ENCODE measurements at places on chromosomes 3 and 15. TPM values are rescaled to one million over a fixed set of nuclear protein-coding genes. Genes with fewer than 3 reads are reported as not detected.

Gene TRH
- polyA plus RNA-seq = not detected

Gene SEMA5B
- 3.2 TPM for polyA plus RNA-seq

Gene DNAJC19
- 140 TPM for polyA plus RNA-seq

Gene GRAMD1C
- 1.3 TPM for polyA plus RNA-seq

Gene NRG4
- polyA plus RNA-seq = not detected

Gene C3orf85
- not detected for polyA plus RNA-seq

Gene IGF2BP2
- polyA plus RNA-seq = 5.9 TPM

Gene MKRN2
- 33.9 TPM for polyA plus RNA-seq

Gene SERPINI1
- 10.7 TPM for polyA plus RNA-seq

Gene CPNE9
- not detected for polyA plus RNA-seq

Gene SNX22
- polyA plus RNA-seq = 1.9 TPM

Gene GOLGA8J
- polyA plus RNA-seq = 0.06 TPM

Gene IGDCC3
- not detected for polyA plus RNA-seq

Gene MYD88
- polyA plus RNA-seq = 3.7 TPM

Gene NEK11
- polyA plus RNA-seq = 1.7 TPM

Gene PRSS50
- polyA plus RNA-seq = 0.46 TPM

Gene SLC24A5
- not detected for polyA plus RNA-seq

Gene CMTM6
- polyA plus RNA-seq = 11.6 TPM

Gene IL12A
- 1.1 TPM for polyA plus RNA-seq

Gene ZIC4
- polyA plus RNA-seq = not detected

Gene RNF168
- 13.4 TPM for polyA plus RNA-seq

Gene CLDN16
- polyA plus RNA-seq = not detected

Gene ALS2CL
- polyA plus RNA-seq = 12.4 TPM

Gene TTLL13
- 0.11 TPM for polyA plus RNA-seq

Gene KBTBD13
- polyA plus RNA-seq = 9.0 TPM

Gene CLDN18
- polyA plus RNA-seq = not detected

Gene GNB4
- 6.1 TPM for polyA plus RNA-seq

Gene ITGA11
- 2.1 TPM for polyA plus RNA-seq

Gene SAMMSON
- polyA plus RNA-seq = not detected

Data from heart left ventricle (tissue), 16 donors.